ENCODE measurements at places on chromosomes 5 and 9. TPM values are rescaled to one million over a fixed set of nuclear protein-coding genes. Genes with fewer than 3 reads are reported as not detected.

- peak; percentile 24 for DNase-seq
Measured at GRCh38 chr5:152514827-152515397, 109.8 kb upstream of the NMUR2 start.

DNA sequence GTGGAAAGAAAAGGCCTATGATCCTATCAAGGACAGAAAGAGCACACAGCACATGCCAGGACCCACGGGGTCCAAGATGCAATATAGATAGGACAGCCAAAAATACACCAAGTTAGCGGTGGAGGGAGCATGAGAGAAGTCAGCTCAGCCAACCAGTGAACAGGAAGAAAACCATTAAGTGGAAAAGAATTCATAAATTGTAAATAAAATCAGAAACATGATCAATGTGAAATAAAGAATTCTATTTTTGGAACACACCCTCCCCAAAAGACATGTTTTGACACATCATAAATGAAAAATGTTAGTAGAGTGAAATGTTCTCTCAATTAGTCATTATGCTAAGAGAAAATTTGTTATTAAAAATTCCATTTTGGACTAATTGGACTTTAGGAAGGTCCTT is 35.6 kb downstream of the ATPSCKMT start:
- DNase-seq = no peak

- DNase-seq = no peak
Measured at GRCh38 chr9:103364753-103365152, 369.6 kb downstream of the CYLC2 start.

Gene STC2
- total RNA-seq = 11.4 TPM
